ENCODE measurements at places on chromosomes 16 and 17. TPM values are rescaled to one million over a fixed set of nuclear protein-coding genes. Genes with fewer than 3 reads are reported as not detected.

DNA sequence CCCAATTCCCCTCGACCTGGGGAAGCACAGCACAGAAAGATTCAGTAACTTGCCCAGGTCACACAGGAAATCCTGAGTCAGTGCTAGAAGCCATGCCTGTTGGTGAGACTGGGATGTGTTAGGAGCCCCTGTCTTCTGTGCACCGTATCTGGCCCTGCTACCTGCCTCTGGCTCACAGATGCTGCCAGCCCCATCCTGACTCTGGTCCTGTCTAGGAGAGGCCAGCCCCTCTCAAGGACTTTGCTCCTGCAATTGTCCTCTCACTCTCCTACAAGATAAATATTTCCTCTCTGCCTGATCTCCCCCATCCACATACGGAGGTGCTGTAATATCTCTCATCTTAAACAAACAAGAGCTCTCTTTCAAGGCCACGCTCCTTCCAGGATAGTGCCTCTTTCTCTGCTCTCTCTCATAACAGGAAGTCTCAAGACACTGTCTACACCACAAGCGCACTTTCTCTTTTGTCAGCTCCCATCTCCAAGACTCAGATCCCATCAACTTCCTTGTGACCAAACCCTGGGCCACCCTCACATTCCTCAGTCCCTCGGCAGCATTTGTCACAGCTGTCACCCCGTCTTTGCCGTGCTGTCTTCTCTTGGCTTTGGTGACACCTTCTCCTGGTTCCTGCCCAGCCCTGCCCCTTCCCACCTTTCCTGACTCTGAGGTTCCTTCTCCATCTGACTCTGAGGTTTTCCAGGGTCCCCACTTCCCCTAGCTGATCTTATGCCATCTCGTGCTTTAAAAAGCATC lies 1.9 kb downstream of the SLC13A2 start:
- DNase-seq, result no peak

DNA sequence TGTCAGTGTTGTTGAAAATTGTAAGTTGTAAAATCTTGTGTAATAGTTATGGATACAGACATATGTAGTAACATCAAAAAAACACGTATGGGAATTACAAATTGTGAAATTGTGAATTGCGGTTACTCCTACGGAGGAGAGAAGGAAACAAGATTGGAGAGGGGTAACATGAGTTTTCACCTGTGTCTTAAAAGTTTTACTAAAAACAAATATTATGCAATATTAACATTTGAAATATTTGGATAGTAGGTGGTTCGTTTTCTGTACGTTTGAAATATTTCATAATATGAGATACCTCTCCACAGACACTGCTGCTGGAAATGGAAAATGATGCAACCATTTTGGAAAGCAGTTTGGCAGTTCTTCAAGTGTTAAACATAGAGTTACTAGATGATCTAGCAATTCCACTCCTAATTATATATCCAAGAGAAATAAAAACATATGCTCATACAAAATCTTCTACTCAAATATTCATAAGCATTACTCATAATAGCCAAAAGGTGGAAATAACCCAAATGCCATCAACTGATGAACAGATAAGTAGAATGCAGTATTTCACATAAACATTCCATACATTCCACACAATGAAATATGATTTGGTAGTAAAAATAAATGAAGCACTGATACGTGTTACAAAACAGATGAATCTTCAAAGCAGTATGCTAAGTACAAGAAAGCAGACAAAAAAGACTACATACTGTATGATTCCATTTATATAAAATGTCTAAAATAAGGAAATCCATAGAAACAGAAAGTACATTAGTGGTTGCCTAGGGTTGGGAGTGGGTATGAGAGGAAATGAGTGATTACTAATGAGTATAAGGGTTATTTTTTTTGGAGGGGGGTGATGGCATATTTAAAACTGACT lies 40.7 kb upstream of the ABCA10 start:
- DNase-seq, result peak; percentile 63

The CXCL16 gene
- 1.5 TPM for total RNA-seq

The CRK gene
- 166 TPM for total RNA-seq

- no peak for DNase-seq
Measured at GRCh38 chr17:32286518-32286900, 20.9 kb downstream of the RHBDL3 start.

DNA sequence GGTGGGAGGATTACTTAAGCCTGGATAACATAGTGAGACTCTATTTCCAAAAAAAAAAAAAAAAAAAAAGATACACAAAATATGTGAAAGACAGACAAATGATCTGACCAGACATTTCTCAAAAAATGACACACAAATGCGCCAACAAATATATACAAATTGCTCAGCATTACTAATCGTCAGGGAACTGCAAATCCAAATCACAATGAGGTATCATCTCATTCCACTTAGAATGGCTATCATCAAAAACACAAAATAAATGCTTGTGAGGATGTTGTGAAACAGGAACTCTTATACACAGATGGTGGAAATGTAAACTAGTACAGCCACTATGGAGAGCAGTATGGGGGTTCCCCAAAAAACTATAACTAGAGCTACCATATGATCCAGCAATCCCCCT lies 62.4 kb downstream of the STX8 start:
- no peak for DNase-seq

DNA sequence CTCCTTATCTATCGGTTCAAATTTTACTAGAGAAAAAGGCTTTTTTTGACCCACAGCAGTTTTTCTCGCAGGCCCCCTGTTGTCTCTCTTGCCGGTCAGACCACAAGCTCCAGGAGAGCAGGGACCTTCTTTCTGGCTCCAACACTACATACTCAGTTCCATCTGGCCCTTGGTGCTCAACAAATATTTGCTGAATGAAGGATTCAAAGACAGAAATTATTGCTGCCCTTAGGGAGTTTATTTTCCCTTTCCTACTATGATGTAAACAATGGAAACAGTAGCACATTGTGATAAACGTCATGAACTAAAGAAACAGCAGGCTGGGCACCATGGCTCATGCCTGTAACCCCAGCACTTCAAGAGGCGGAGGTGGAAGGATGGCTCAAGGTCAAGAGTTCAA lies 59.0 kb upstream of the ATP2A3 start:
- DNase-seq, result no peak

DNA sequence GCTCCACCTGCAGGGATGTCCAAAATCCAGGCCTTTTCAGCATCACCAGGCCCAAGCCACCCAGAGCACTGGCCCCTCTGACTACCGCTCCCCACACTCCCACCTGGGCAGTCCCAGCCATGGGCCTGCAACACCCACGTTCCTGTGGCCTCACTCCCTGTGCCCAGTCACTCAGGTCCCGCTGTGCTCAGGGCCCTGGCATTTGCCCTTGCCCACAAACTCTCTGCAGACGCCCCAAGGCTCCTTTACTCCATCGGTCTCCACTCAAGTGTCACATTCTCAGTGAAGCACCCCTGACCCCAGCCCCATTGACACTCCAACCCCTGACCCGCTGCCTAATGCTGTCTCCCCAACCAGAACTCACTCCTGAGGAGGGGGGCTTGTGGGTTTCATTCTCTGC lies 23.6 kb downstream of the MPG start:
- DNase-seq, result no peak

DNA sequence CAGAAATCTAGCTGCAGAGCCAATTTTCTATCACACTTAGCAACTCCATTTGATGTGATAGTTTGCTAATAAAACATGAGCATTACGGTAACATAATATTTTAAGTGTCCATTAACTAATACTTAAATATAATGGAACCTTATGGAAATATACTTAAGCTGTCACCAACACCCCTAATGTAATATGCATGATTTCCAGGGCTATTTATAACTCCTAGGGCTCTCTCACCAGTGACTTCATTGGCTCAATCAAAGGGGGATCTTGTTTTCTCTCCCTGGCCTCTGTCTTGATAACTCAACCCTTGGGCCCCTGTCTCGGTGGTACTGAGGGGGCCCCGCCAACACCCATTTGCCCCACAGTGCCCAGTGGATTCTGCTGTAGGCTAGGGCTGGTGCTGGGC lies 170.4 kb downstream of the SALL1 start:
- no peak for DNase-seq

Measured in dermis blood vessel endothelial cell (primary cell).